ENCODE measurements at places on chromosomes 13 and 19. TPM values are rescaled to one million over a fixed set of nuclear protein-coding genes. Genes with fewer than 3 reads are reported as not detected.

Gene EHD2
- polyA plus RNA-seq = 22.4 TPM

Gene STK24
- polyA plus RNA-seq = 104 TPM

Gene GTF2F2
- 15.1 TPM for polyA plus RNA-seq

Gene CNFN
- polyA plus RNA-seq = 5,144 TPM

Gene CYP4F3
- 17.1 TPM for polyA plus RNA-seq

Gene PODNL1
- 3.9 TPM for polyA plus RNA-seq

Gene YJU2
- 25.9 TPM for polyA plus RNA-seq

Gene BEST2
- polyA plus RNA-seq = 0.06 TPM
